HFF-Myc (cell line): ENCODE measurements at places on chromosomes 7 and 10.

- DNase-seq: no peak
Observed at GRCh38 chr10:125231813-125232475, 71.6 kb upstream of the CTBP2 start.

GRCh38 chr10:103990121-103990520 is 23.2 kb downstream of the SLK start:
- no peak for DNase-seq

DNA sequence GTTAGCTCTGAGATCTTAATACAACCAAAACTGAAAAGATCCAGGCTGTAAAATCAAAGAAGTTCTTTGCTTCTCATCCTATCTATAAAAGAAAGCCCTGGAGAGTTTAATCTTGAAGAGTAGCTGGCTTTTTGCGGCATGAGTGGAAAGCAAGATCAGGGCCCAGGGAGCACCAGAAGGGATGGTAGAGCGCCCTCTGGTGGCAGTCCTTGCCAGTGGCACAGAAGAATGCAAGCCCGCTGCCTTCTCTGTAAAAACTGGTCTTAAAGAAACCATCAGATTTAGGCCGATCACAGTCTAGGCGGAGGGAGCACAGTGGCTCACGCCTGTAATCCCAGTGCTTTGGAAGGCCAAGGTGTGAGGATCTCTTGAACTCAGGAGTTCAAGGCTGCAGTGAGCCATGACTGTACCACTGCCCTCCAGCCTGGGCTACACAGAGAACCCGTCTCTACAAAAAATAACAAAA is 35.6 kb downstream of the CPN1 start:
- DNase-seq: peak; percentile 76

DNA sequence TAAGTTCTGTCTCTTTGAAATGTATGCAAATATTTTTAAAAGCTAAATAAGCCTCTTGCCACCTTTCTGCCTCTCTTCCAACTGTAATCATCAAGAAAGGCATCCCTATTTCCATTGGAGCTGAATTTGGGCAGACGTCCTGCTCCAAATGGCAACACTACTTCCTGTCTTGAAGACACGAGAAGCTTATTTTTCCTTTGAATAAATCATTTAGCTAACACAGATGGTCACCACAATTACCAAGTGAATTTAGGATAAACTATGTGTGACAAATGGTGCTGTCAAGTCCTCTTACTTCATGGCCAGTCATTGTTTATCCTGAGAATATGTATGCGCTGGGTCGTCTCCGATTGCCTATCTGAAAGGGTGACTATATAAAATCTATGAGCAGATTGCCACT is 268.0 kb downstream of the ANKRD7 start:
- no peak for DNase-seq

DNA sequence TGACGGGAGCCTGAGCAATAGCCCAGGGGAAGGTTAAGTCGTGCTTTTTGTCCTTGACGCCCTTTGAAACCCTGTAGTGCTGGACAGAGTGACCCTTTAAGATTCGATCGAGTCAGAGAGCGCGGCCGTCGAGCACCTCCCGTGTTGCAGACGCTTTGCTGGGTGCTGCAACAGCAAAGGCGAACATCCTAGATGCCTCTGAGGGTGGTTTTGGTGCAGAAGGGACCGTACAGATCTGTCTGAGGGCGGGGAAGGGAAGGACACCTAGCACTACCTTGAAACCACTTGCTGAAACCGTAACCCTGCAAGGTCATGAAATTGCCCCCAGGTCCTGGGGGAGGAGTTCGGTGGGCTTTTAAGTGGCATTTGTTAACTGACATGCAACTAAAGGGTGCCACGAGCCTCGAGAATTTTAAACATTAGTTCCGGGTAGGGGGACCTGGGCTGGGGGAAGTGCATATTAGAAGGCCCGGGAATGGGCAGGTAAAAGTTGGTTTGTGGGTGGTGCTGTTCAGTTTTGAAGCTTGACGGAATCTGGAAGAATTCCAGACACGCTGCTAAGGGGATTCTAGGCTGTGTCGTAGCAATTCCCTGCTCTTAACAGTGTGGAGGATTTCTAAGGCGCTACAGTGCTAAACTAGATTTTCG is 786 bp downstream of the ATP5F1C start:
- DNase-seq: no peak

DNA sequence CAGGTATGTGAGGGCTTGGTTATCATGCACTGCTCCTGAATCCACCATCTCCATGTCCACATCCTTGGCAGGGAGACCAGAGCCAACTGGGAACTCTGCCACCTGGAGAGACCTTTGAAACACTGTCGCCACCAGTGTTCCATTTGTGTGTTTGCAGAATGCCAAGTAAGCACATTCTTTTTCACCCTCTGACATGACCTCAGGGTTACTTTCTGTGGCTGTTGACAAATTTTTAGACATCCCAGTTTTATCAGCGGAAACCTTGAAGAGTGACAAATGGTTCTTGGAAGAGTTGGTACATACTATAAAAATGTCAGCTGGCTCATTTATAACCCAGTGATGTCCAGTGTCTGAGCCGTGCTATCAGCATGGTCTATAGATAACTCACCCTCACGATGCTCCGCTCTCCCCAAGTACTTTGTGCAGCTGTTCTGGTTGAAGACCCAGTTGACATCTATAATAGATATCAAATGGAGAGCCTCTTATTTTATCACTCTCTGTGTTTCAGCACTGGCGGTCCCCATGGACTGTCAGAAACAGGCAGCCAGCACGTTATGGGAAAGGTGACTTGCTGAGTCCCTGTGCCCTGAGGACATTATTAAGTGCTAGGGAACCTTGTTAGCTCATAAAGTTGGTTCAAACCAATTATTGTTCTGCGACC is 563.1 kb upstream of the GALNT17 start:
- no peak for DNase-seq

DNA sequence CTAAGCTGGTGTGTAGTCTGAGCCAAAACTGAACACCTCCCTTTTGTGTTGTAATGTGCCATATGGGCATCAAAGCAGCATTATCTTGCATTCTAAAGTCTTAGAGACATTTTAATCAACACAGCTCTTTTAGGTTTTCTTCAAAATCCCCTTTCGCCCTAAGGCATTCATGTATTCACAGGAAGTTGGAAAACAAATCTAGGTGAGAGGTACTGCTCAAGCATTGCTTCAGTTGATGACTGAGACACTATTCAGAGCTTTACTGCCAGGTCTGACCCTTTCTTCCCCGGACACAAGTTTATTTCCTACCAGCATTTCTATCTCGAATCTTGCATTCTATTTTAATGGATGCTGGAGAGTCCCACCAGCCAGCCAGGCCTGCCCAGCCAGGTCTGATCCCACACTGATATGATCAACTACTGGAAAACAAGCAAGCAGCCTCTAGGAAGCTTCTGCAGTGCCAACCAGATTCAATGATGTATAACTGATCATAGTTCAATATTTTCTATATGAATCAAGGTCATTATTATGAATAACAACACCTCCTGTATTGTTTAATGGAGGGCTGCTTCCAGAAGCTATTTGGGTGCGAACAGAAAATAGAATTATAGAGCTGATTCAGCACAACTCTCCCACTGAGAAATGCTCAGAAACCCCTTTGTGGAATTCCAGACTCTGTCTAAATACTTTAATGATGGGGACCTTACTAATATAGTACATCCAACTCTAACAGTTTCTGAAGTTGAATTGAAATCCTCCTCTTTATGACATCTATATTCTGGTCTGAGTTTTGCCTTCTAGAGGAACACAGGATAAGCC is 4.0 kb upstream of the BRAF start:
- no peak for DNase-seq

DNA sequence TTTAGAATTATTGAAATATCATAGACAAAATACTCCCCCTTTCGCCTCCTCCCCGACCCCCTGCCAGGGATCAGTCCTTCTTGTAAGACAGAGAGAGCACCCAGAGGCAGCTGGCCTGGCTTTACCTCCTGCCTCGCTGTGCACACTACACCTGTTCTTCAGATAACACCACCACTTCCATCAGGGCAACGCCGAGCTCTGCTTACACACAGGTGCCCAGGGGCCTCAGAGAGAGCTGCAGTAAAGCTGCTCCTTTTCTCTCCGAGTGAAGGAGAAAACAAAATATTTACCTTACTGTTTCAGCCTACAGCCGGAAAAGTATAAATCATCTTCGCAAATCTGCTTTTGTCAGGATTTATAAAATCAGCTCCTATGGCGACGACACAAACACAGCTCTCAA is 80.7 kb downstream of the HIPK2 start:
- no peak for DNase-seq

DNA sequence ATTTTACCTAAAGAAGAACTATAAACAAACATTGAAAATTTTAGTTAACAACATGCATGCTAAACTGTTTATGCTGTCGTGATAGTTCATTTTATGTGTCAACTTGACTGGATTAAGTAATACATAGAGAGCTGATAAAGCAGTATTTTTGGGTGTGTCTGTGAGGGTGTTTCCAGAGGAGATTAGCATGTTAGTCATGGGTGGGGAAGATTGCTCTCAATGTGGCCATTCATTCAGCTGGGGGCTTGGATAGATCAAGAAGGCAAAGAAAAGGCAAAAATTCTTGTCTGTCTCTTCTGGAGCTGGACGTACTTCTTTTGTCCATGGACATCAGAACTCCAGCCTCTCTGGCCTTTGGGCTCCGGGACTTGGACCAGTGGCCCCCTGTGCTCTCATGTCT is 172.9 kb upstream of the SEMA3E start:
- DNase-seq: no peak

- no peak for DNase-seq
Observed at GRCh38 chr10:125206623-125207022, 46.3 kb upstream of the CTBP2 start.
